Sciatic nerve (tissue), 2 donors: ENCODE measurements at places on chromosomes 4 and X. TPM values are rescaled to one million over a fixed set of nuclear protein-coding genes. Genes with fewer than 3 reads are reported as not detected.

DNA sequence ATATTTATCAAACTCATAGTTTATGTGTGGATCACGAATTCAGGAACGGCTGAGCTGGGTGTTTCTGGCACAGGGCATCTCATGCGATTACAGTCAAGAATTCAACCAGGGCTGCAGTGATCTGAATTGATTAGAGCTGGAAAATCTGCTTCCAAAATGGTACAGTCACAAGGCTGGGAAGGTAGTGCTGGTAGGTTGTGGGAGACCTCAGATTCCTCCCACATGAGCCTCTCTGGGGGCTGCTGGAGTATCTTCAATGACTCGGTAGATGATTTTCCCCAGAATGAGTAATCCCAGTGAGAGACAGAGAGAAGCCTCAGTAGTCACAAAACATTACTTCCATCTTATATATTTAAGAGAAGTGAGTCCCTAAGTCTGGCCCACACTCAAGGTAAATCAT, 36.2 kb upstream of the PRDX4 start:
- DNase-seq = no peak

DNA sequence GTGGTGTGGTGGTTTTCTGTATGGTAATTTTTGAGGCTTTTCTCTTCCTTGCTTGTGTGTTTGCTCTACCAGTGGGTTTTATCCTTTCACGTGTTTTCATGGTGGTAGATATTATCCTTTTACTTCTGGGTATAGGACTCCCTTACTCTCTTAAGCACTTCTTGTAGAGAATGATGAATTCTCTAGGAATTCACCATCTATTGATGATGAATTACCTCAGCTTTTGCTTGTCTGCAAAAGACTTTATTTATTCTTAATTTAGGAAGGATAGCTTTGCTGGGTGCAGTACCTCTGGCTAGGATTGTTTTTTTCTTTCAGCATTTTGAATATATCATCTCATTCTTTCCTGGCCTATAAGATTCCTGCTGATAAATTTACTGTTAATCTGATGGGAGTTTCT, 415.3 kb downstream of the PDGFC start:
- DNase-seq = no peak

- DNase-seq = no peak
These were observed 979 bp downstream of the RP2 start for GRCh38 chrX:46837558-46838485.

DNA sequence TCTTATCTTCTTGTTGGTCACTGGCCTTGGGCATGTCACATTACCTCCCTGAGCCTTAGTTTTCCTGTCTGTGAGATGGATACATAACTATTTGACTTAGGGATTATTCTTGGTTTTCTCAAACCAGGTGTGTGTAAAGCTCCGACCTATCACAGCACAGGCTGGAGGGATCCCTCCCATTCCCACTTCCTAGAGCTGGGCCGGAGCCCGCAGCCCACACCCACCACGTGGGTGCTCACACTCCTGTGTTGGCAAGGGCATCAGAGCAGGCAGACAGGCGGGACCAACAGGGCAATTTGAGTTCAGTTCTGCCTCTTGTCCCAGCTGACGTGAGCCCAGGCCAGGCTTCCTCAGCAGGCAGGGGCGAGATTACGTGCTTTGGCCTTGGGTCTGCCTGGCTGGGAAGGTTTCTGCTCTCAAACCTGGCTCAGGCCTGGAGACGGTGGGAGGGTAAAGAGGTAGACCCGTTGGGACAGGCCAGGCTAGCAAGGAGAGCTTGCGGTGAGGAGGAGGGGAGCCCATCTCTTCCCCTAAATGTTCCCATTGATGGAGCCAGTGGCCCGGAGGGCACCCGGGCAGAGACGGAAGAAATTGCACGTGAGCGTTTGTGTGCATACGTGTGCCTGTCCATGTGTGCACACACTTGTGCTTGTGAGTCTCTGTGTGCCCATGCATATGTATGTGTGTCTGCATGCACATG, 734 bp upstream of the SH3TC1 start:
- DNase-seq = no peak

DNA sequence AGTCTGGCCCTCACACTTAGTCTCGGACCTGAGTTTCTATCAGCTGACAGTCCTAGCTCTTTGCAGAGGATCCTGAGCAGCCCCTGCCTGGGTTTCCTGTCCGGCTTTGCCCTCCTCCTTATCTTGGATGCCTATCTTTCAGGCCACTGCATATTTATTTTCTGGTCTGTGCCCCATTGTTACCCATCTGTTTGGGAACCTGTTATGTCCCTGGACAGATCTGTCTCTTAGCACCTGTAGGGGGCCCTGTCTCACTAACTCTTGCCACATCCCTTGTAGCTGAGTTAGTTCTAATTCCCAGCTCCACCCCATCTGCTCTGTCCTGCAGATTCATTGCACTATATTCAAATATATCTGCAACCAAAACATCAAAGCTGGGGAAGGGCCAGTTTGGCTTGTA, 514.9 kb upstream of the LCORL start:
- DNase-seq = no peak

- DNase-seq = no peak
These were observed 29.7 kb upstream of the SLC25A4 start for GRCh38 chr4:185113340-185113739.

DNA sequence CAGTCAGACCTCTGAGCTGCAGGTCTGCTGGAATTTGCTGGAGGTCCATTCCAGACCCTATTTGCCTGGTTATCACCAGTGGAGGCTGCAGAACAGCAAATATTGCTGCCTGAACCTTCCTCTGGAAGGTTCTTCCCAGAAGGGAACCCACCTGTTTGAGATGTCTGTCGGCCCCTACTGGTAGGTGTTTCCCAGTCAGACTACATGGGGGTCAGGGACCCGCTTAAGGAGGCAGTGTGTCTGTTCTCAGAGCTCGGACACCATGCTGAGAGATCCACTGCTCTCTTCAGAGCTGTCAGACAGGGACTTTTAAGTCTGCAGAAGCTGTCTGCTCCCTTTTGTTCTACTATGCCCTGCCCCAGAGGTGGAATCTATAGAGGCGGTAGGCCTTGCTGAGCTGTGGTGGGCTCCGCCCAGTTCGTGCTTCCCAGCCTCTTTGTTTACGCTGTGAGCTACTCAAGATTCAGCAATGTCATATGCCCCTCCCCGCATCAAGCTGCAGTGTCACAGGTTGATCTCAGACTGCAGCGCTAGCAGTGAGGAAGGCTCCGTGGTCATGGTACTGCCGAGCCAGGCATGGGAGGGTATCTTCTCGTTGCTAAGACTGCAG, 44.1 kb upstream of the KDR start:
- DNase-seq = no peak

DNA sequence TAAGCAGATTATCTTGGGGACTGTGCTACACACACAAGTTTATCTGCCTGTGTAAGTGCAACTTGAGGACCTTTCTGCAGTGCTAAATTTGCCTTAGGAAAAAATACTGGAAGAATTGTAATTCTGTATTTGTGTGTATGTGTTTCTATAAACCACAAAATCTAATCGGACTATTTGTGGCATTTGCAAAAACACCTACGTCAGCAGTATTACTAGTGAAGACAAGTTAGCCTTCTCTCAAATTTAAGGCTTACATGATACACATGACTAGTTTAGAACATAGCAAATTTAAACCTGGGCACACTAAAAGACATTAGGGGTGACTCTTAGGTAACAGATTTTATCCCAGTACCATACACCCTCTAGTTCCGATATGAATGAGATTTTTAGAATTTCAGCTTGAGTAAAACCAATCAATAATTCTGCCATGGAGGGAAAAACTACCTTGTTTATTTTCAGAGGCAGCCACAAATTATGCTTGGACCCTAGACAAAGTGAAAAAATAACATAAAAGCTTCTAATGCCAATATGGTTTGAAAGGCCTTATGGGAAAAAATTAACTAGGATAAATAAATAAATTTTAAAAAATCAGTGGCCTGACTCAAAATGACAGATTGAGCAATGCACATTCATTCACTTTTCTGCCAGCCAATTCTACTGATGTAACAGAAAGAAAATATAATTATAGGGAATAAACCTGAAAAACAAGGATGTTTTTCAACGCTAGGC, 176.4 kb downstream of the SNCA start:
- DNase-seq = no peak

- DNase-seq = no peak
These were observed 24.4 kb downstream of the RELL1 start for GRCh38 chr4:37661772-37662171.

- DNase-seq = no peak
These were observed 1.2 kb downstream of the TLL1 start for GRCh38 chr4:165874072-165874790.

DNA sequence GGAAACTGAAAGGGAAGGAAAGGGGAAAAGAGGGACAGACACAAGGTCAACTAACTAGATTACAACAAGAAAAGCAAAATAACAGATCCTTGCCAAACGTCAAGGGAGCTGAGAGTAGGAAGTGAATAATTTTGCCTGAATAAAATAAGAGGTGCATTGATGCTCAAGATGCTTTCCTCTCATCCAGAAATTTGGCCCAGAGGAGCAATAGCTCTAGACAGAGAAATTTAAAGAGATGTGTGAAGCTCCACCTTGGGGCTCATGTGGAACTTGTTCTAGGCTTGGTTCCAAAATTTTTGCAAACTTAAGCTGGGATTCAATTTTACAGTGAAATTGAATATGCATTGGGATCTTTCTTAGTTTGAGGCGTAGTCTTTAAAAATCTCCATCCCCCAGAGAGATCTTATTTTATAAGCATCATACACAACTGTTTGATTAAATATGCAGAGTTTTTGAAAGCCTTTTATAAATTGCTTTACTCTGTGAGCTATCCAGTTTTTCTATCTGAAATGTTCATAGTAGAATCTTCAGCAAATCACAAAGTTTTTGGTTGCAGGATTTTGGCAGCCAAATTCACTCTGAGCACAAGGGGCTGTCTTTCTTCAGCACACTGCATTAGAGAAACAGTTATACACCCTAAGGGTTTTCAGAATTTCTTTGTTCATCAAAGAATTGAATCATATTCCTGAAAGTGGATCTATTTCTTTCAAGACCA, 1159.5 kb downstream of the ADGRL3 start:
- no peak for DNase-seq

GRCh38 chr4:124018383-124019317, 622.1 kb downstream of the SPRY1 start:
- DNase-seq = peak; percentile 69

- DNase-seq = no peak
These were observed 15.8 kb upstream of the DHRSX start for GRCh38 chrX:2516623-2517022.

DNA sequence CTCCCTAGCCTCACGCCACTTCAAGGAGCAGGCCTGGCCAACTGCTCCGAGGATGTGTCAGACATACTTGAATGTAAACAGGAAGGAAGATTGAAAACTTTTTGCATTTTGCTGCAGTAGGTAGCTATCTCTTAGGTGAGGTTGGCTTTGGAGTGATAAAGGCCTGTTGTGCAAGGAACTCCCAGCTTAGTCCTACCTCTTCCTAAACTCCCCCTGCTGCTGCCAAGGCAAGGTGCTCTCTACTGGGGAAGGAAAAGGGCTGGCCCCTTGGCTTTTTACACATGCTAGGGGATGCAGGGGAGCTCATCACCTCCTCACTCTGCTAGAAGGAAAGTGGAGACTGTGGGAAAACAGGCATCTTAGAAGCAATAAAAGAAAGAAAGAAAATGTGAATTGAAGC, 10.7 kb upstream of the BRS3 start:
- no peak for DNase-seq

DNA sequence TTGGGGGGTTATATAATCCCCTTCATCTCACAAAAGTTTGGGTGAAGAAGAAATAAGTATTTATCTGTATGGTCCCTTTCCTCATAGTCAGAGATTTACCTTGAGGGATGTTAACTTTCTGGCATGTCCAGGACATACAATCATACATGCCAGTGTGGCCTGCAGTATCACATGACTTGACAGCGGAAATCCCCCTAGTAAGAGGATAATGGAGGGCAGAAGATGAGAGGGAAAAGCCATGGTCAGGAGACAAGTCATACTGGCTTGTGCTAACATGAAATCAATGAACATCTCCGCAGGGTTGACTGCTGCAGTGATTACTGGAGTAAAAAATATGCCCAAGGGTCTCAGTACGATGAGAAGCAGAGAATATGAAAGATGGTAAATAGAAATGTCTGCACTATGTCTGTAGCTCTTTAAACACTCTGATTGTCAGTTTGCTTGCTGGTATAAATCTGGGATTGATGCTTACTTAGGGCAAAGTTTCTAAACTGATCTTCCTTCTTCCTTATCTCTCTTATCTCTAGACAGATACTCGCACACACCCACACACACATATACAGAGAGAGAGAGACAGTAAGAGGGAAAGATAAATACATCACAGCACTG, 1385.6 kb upstream of the ADGRL3 start:
- no peak for DNase-seq

DNA sequence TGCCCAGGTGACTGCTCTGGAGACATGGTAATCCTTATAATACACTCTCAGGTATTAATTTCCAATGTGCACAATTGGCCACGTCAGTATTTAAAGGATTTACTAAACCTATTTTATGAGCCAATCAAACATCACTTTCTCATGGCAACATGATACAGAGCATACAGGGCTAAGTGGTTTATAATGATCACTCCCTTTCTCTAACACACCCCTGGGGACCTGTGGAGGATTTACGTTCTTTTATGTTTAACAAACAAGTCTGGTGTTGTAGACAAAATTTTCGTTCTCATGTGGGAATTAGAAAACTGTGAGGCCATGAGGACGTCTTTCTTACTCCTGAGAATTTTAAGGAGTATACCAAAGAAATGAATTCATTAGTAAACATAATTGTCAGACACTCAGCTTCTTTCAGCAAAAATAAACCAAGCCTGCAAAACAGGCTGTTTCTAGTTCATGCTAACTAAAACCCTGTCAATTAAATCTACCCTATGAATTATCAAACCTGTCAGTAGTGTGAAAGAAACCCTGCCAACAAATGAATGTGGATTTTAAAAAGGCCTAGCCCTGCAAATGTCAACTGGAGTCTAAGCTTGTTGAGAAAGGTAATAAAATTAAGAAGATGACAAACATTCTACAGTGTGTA, 155.8 kb downstream of the PDGFC start:
- DNase-seq = no peak

DNA sequence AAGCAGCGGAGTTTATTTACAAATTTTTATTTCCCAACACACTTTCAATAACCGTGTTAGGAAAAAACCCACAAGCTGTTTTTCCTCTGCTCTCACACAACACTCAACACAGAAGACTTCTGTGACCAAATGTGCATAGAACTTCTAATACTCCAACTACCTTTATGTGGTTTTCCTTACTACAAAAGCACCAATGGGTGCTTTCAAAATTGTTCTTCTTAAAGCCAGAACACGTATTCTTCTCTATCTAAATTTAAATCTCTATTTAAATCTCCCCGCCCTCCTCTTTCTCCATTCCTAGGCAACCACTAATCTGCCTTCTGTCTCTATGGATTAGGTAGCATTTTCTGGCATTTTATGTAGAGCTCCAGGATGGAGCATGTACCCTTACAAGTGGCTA, 90.0 kb downstream of the SHROOM2 start:
- DNase-seq = no peak

GRCh38 chr4:166602068-166602467, 632.2 kb downstream of the SPOCK3 start:
- no peak for DNase-seq

- DNase-seq = no peak
These were observed 330.3 kb upstream of the PITX2 start for GRCh38 chr4:110953191-110953590.

The ADGRA3 gene
- 21.4 TPM for total RNA-seq

The CT45A2 gene
- not detected for total RNA-seq

The ASB9 gene
- total RNA-seq = 1.2 TPM

The SULT1E1 gene
- not detected for total RNA-seq

The MAGEA12 gene
- not detected for total RNA-seq

The CXorf65 gene
- total RNA-seq = not detected

The ADH1A gene
- 2.8 TPM for total RNA-seq

The PNMA5 gene
- total RNA-seq = not detected

The SYN1 gene
- 2.9 TPM for total RNA-seq

The KLF8 gene
- total RNA-seq = 20.1 TPM

The MGAT4D gene
- not detected for total RNA-seq
